T-cell (primary cell): ENCODE measurements at places on chromosomes 11 and 22.
A peak's percentile ranks its signal among the peaks of the same experiment; 100 is the strongest.

- DNase-seq = no peak
Observed at GRCh38 chr11:100670140-100670539, 16.9 kb upstream of the ARHGAP42 start.

DNA sequence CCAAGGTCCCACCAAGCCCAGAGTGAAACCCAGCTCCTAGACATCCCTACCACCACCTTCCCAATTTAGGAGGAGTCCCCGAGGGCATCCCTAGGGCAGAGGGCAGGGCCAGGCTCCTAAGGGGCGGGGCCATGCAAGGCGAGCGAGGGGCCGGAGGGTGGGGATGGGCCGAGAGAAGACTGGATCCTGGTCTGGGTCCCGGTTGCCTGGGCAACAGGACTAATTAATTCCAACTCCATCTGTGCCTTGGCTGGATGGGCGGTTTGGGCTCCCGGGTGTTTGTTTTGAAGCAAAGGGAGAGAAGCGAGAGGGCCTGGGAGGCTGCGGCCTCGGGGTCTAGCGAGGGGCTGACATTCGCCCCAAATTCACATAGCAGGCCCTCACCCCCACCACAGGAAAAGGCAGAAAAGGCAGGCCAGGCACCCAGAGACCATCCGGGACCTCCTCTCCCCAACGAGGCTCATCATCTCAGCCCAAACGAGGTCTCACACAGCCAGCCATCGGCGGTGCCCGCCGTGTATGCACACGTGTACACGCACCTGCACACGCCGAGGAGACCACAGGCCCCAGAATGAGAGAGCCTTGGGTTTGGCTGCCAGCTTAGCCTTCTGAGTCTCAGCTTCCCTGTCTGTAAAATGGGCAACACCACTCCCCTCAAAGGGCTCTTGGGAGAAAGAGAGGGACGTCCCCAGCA lies 23.9 kb downstream of the ELFN2 start:
- DNase-seq = no peak

DNA sequence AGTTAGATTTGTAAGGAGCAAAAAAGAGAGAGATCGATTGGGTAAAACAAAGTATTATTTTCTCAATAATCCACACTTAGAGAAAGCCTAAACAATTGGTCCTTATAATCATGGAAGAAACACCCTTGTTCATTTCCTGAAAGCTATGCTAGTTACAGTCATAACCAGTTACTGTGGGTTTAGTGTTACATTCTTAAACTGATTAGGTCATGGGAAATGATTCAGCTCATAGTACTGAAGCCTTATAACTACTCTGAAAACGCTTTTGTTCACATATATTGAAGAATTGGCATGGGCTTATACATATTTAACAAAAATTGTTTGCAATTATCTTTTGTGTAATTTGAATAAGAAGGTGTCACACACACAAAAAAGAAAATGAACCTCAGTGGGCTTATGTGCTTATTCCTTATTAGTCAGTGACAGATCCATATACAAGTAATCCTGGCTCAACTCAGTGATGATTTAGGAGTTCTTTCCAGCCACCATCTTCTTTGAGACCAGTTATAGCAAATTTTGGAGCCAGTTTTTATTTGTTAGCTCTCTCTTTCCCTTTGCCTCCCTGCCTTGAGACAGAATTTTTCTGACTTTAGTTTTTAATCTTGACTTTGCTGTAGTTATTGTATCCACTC lies 198.5 kb upstream of the CTSC start:
- no peak for DNase-seq

GRCh38 chr11:134647066-134647743 lies 235.2 kb upstream of the B3GAT1 start:
- DNase-seq = peak; percentile 17

DNA sequence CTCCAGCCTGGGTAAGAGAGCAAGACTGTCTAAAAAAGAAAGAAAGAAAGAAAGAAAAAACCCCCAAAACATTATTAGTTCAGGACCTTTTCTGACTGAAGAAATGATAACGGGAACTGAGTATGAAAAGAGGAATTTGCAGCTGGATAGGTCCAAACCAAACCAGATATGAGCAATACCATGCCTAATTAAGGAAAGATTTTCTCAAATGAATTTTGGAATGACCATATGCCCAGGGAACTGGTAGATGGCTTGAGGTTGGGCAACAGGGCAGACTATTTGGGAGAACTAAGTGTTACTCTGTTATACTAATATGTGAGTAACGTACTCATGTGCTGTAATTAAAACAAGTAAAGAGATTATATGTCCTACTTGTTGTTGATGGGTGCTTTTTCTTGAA lies 186.1 kb downstream of the TMEM135 start:
- no peak for DNase-seq

DNA sequence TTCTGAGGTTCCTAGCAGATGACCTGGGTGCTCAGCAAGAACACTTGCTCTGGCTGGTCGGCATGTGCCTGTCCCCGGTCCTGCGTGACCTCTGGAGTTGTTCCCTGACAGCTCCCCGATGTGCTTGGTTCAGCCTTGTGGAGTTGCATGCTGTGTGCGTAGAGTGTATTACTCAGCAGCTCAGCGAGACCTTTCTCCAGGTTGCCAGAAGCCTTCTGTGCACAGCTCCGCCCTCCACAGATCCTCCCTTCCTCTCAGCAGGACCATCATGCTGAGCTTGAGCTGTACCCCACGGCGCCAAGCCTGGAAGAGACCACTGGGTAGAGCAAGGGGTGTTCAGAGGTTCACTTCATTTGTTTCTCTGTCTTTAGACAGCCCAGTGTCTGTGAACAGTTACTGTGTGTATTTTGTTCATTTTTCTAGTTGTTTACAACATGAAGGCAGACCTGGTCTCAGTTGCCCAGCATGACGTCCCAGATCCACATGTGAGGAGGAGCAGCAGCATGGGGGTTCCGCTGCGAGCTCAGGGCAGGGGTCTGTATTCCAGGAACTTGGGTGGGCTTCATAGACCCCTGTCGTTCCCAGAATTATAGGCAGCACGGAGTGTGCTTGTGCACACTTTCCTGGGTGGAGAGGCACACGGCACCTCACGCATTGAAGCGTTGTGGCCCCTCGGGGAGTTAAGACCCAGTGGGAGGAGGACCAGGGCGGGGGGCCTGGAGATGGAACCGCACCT lies 148.6 kb downstream of the IGLL1 start:
- no peak for DNase-seq

DNA sequence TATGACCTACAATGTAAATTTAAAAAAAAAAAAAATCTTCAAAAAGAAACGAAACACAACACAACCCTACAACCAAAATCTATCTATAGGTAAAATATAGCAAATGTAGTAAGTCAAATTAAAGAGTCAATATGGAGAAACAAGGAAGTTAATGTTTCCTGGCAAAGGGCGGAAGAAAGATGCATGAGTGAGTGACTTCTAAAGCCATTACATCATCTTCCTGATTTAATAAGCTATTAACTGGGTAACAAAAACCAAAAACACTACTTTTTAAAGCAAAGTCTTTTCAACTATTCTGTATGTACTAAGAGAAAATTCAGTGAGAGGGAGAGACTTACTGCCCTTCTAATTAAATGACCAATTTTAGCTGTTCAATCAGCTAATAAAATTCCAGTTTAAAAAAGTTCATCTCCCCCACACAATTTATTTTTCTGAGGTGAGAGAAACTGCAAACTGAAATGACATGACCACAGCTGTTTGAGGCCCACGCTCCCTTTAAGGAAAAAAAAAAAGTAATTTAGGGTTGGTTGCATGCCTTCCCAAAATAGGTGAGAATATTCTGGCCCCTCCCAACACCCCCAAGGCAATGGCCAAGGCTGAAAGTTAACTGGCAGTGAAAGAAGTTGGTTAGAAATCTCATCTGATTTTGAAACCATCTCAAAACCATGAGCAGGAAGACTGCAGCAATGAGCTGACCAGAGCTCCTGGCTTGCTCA lies 5.9 kb downstream of the SF1 start:
- DNase-seq = no peak

DNA sequence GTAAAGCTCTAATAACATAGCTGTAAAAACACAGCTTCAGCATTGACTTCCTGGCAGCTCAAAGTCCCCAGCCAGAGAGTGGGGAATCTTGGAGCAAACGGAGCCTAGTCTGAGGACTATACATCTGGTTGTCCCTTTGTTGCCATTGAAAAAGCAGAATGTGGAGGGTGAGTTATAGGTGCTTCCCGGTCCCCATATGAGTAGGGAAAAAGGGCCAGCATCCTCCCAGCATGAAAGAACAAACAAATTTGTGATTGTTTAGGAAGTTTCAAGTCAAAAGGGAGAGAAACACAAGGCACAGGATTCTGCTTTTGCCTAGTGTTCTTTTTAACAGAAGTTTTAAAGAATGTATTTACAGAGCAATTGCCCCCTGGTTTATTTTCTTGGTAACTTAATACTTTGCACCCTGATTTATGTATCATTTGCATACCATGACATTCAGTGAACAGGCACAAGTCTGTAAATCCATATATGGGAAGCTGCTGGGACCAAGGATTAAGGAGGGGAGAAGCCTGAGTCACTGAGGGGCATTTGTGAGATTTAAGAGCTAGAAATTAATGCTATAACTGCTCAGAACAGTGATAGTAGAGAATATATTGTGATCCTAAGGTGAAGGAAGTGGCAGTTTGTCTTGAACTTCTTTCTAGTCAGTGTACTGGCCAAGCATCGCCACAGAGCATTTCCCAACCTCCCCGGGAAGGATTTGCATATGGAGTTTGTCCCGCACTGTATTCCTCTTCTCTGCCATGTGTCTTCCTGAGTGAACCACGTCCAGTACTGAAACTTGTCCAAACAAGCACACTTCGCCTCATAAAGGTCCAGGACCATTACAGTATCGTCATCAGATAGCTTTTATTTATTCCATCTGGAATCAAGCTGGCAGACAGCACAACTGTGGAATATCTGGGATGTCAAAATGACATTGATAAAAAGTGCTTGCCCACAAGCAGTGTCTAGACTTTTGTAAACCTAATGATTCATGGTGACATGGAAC lies 103.0 kb downstream of the DBX1 start:
- no peak for DNase-seq

DNA sequence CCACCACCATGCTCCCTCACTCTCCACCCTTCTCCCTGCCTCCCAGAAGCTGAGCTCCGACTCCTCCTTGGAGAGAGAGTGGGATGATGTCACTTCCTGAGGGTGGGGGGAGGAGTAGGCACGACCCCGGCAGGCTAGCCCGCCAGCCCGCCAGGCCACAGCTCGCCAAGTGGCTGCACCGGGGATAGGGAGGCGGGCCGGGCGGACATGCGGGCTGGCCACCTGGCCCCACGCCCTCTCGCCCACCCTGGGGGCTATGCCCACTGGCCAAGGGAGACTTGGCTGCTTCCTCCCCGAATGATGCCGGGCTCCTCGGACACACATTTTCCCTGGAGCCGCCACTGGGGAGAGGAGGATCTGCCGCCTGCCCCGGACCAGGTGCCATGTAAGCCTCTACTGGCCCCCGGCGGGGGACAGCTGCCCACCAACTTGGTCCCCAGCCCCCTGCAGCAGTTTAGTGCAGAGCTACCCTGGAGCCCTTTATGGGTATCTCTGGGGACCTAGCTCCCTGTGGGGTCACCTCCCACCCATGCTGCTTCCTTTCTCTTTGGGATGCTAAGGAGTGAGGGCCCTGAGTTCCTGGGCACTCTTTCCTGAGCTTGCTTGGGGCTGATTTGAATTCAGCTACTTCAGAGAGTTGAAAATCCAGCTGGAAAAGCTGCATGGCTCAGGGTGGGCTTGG lies 33.7 kb upstream of the MYRF start:
- DNase-seq = no peak

DNA sequence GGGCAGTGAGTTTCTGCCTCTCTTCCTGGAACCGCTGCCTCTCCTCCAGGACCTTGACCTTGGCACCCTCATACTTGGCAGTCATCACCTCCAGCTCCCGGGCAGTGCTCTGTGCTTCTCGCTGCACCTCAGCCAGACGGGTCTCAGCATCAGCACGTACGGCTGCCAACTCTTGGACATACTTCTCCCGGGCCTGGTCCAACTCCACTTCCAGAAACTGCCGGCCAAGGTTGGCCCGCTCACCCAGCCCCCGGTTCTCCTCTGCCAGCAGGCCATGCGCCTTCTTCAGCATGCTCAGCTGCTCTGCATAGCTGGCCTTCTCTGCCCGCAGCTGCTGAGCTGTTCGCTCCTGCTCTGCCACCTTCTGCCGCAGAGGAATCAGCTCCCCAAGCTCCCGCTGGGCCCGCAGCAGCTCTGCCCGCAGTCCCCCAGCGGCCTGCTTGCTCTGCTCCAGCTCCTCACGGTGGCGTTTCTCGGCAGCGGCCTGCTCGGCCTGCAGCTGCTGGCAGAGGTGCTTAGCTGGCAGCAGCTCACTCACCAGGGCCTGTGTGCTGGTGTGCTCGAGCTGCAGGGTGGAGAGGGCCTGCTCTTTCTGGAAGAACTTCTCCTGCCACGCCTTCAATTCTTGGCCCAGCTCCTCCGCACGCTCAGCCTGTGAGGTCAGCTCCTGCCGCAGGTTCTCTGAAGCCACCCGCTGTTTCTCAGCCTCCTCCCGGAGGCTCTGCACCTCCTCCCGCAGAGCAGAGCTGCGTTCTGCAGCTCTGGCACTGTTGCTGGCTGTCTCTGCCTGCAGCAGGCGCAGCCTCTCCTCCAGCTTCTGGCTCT lies 14.4 kb downstream of the IL18BP start:
- DNase-seq = no peak

GRCh38 chr11:19777377-19778102 lies 64.9 kb downstream of the NAV2 start:
- DNase-seq = no peak

- no peak for DNase-seq
Observed at GRCh38 chr22:39592081-39593065, 21.8 kb downstream of the CACNA1I start.

- no peak for DNase-seq
Observed at GRCh38 chr11:126993599-126993998, 7.0 kb downstream of the KIRREL3 start.

- DNase-seq = no peak
Observed at GRCh38 chr11:124481365-124482323, 36.1 kb upstream of the OR8B8 start.

GRCh38 chr11:128066399-128066798 lies 521.0 kb downstream of the ETS1 start:
- DNase-seq = no peak

GRCh38 chr11:58506935-58507334 lies 970 bp downstream of the OR5B21 start:
- no peak for DNase-seq

- DNase-seq = no peak
Observed at GRCh38 chr11:100563541-100564280, 123.4 kb upstream of the ARHGAP42 start.
